ENCODE measurements at places on chromosomes 12 and 14. TPM values are rescaled to one million over a fixed set of nuclear protein-coding genes. Genes with fewer than 3 reads are reported as not detected.

The PELI2 gene
- total RNA-seq: 2.0 TPM

The SPX gene
- 0.76 TPM for total RNA-seq

The GAS2L3 gene
- 38.7 TPM for total RNA-seq

The RTL1 gene
- total RNA-seq: not detected

DNA sequence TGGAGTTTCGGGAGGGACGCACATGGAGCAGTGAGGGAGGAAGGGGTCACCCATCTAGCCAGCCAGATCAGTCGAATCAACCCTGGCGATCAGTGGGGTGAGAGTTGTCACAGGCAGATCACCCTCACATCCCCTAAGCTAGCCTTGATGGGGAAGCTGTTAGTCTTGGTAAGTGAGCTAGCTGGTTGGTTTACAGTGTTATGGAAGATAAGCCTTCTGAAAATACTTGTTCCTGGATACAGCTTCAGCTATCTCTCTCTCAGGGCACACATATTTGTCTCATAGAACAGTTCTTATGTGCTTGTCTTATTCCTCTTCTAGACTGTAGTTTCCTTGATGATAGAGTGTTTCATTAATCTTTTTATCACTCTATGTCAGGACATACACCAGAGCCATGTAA lies 26.2 kb upstream of the MANSC4 start:
- no peak for DNase-seq

GRCh38 chr14:86739761-86740160 lies 1209.8 kb downstream of the FLRT2 start:
- DNase-seq: no peak

GRCh38 chr12:7058850-7059395 lies 1.6 kb upstream of the C1S start:
- no peak for DNase-seq

DNA sequence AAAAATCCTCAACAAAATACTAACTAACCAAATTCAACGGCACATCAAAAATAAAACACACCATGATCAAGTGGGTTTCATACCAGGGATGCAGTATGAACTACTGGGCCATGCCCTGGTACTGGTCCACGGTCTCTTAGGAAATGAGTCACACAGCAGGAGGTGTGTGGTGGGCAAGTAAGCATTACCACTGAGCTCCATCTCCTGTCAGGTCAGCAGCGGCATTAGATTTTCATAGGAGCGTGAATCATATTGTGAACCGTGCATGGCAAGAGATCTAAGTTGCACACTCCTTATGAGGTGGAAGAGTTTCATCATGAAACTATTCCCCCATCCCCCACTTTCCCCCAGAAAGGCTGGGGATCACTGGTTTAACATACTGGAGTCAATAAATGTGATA lies 6.7 kb upstream of the LGR5 start:
- DNase-seq: no peak

- no peak for DNase-seq
Observed at GRCh38 chr12:42216737-42217136, 21.3 kb downstream of the YAF2 start.

DNA sequence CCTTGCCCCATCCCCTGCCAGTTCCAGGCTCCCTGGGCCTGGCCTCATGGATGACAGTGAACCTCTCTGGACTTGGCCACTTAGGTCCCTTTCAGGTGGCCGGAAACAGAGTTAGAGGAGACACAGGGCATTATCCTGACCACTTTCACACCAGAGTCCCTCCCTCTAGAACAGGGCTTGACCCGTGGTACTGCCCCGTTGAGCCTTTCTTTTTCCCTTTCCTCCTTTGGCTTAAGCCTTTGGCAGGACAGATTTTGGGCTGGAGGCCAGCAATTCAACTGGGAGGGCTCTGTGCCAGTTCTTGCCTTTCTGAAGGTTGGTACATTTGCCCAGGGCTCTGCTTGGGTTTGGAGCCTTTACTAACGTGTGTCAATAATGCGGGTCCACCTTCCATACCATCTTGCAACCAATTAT lies 22.8 kb downstream of the TPCN1 start:
- no peak for DNase-seq

GRCh38 chr12:61452076-61452475 lies 808.1 kb upstream of the USP15 start:
- DNase-seq: peak; percentile 67

DNA sequence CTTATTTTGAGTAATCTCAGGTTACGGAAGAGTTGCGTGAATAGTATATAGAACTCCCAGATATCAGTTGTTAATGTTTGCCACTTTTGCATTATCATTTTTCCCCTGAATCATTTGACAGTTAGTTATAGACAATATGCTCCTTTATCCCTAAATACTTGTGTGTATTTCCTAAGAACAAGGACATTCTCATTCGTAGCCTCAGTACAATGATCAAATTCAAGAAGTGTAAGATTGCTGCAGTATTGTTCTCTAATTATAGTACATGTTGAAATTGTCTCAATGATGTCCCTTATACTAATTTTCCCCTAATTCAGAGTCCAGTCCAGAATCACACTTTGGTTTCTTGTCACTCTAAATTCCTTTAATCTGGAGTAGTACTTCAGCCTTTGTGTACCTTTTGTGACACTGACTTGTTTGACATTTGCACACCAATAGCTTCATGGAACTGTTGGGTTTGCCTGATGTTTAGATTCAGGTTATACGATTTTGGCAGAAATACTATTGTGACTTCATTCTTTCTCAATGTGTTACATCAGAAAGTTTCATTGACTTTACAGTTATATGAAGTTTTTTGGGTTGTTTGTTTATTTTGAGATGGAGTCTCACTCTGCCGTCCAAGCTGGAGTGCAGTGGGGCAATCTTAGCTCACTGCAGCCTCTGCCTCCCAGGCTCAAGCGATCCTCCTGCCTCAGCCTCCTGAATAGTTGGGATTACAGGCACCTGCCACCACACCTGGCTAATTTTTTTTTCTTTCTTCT lies 13.1 kb downstream of the DYNC1H1 start:
- DNase-seq: no peak

DNA sequence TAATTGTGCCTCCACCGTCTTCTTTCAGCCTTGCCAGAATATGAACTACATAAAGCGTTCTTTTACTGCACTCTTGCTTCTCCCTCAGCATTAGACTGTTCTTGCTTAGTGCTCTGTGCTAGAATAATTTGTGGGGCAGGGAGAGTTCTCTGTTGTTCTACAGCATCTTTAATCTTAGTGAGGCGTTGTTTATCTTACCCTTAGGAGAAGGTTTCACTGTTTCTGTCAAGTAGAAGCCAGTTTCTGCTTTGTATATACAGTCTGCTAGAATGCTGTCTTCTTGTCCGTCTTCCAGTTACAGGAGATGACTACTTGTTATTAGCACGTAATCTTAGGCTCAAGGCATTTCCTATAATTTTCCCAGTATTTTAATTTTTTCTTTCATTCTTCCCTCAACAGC lies 458.0 kb downstream of the FLRT2 start:
- DNase-seq: no peak

DNA sequence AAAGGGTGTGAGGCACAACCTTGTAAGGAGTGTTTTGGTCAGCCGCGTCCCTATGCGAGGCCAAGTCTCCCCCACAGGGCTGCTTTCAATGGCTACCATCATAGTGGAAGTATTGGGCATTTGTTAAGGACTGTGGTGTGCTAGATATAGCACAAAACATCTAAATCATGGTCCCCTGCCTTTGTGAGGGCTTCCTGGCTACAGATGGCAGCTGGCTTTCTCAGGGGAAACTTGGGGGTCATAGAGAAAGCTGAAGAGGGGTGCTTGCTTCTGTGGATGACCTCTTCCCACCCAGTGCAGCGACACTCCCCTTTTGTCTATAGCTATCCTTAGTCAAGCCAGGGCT lies 315.8 kb downstream of the ZFP36L1 start:
- DNase-seq: no peak

DNA sequence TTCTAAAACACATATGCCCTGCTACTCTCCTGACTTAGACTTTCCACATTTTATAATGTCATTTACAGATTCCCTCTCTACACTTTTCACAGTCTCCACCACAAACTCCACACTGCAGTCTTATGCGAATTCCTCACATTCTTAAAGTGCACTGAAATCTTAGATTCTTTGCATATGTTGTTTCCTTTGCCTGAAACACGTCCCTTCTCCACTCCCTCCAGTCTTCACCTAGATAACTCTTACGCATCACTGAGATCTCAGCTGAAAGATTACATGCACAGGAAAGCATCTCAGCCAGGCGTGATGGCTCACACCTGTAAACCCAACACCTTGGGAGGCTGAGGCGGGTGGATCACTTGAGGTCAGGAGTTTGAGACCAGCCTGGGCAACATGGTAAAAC lies 3.8 kb upstream of the ARHGAP9 start:
- DNase-seq: no peak

GRCh38 chr12:65754744-65755595 lies 69.3 kb upstream of the HMGA2 start:
- DNase-seq: no peak
